ENCODE measurements at places on chromosomes 13 and 19.
A peak's percentile ranks its signal among the peaks of the same experiment; 100 is the strongest.

DNA sequence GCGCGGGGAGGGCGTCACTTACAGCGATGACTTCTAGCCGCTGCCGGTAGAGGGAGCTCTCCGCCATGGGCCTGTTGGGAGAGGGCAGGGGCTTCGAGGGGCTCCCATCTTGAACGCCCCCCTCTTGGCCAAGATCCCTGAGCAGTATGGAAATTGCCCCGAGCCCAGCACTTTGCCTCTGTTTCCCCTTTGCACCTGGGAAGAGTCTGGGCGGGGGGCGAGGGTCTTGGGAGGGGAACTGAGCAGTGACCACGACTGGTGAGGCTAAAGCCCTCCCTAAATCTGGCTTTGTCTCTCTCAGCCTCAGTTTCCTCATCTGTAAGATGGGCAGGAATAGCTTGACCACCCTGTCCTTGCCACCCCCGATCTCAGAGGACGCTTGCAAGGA is 2.8 kb downstream of the PALM3 start:
- DNase-seq, result no peak

- DNase-seq, result no peak
Observed at GRCh38 chr19:30669329-30670010, 297.3 kb downstream of the ZNF536 start.

- peak; percentile 44 for DNase-seq
Observed at GRCh38 chr19:57665261-57665806, 3.4 kb upstream of the ZSCAN4 start.

- no peak for DNase-seq
Observed at GRCh38 chr13:97339019-97339987, 94.7 kb upstream of the RAP2A start.

GRCh38 chr13:106498158-106498557 is 37.3 kb downstream of the EFNB2 start:
- no peak for DNase-seq

DNA sequence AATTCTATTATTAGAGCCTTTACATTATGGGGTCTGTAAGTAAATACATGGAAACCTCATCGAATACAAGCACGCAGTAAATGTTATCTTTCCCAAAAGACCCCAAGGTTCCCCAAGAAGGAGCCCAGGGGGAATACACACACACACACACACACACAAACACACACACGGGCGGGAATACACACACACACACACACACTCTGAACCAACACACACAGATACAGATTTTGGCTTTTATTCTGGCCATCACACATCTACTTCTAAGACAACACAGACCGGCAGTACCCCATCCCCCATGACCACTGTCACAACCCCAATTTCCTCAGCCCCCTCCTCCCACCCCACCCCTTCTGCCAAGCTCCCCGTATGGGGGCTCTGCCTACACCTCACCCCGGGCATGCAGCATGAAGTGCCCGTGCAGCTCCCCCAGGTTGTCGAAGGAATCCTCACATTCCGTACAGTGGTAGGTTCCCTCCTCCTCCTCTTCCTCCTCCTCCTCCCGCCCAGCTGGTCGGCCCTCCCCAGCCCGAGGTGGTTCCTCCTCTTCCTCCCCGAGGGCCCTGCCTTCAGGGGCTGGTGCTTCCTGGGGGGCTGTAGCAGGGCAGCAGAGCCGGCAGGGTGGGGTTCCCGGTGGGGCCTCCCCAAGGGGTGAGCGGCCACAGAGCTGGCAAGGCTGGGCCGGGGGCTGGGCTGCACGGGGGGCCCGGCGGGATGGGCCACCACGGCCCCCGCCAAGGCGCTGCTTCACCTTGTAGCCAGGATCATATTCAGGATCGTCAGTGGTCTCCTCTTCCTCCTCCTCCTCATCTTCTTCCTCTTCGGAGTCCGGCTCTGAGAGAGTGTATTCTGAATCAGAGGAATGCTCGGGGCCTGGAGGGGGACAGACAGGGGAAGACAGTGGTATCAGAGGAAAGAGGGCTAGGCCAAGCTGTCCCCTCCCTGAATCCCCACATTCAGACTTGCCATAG is 4.4 kb upstream of the SRRM5 start:
- no peak for DNase-seq

DNA sequence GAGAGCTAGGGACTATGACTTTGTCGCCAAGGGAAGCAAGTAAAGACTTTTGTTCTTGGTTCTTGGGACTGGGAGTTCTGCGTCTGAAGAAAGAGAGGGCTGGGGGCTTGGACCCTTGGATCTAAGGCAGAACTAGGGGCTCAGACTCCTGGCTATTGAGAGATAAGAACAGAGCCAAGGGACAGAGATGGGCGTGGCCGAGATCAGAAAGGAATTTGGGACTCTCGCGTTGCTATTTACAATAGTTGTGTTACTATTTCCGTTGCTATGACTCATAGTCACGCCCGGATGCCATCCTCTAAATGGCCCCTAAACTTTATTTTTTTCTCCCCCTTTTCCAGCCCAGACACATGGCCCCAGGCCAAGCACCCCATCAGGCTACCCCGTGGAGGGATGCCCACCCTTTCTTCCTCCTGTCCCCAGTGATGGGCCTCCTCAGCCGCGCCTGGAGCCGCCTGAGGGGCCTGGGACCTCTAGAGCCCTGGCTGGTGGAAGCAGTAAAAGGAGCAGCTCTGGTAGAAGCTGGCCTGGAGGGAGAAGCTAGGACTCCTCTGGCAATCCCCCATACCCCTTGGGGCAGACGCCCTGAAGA is 759 bp downstream of the PPP1R15A start:
- peak; percentile 60 for DNase-seq

DNA sequence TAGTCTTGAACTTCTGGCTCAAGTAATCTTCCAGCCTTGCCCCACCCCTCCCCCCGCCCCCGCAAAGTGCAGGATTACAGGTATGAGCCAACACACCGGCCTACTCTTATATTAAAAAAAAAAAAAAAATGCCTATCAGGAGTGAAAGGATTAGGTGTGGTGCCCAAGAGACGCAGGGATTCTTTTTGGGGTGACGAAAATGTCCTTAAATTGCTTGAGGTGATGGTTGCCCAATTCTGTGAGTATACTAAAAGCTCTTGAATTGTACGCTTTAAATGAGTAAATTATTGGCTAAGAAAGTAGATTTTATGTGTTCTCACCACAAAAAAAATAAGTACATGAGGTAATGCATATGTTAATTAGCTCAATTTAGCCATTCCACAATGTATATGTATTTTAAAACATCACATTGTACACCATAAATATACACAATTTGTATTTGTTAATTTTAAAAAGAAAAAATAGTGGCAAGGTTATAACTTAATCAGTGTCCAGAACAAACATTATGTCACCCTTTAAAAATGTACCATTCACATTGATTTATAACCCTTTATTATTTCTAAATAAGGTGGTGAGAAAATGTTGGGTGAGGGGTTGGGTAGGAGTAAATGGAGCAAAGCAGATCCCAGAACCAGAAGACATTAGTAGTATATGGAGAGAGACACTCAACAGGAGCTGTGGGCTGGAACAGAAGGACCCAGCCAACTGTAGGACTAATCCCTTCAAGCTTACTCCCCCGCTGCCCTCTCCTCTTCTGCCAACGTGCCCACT is 3.9 kb downstream of the IGSF23 start:
- DNase-seq, result no peak

GRCh38 chr13:30355839-30356238 is 48.5 kb upstream of the KATNAL1 start:
- DNase-seq, result no peak

DNA sequence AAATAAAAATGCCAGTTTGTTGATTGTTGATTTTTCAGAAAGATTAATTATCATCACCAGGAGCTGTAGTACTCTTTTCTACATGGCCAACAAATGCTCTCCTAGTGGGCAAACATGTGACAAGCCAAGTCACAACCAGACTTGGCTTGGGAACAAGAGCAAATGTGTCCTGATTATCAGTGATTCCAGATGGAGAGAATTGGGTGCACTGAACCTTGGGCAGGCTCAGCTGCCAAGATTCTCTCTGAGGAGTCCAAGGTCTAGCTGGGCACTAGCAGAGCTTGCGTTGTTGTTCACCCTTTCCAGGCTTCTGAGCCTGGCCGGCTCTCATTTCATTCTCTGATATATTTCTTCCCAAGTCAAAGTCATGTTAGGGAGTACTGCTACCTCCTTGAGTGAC is 27.3 kb upstream of the GPI start:
- DNase-seq, result no peak

- DNase-seq, result no peak
Observed at GRCh38 chr19:38812009-38812840, 520 bp downstream of the LGALS4 start.

DNA sequence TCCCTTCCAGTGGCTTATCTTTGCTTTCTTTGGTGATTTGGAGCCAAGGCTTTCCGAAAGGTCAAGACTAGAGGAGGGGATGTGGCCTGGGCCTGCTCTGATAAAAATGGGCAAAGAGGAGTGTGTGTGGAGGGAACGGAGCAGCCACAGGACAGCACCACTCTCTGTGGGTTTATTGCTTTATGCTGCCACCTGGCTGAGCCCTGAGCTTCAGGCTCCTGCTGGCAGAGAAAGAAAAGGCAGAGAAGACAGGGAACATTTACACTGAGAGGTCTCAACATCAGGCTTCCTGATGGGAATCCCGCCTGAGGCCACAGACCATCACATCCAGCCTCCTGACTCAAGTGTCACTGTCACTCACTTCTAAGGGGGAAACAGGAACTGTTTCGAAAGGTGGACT is 9.2 kb upstream of the GSX1 start:
- no peak for DNase-seq

- peak; percentile 22 for DNase-seq
Observed at GRCh38 chr19:35090506-35091214, 25.0 kb upstream of the FXYD3 start.
